Aorta (tissue), 5 donors: ENCODE measurements at places on chromosomes 4 and X. TPM values are rescaled to one million over a fixed set of nuclear protein-coding genes. Genes with fewer than 3 reads are reported as not detected.

GRCh38 chrX:18146954-18147353 is 73.7 kb downstream of the BEND2 start:
- H3K4me1 ChIP-seq, result no peaks in the 10 kb centered on the region
- no peak overlapping the region for H3K4me3 ChIP-seq
- H3K27me3 ChIP-seq, result no peaks in the 10 kb centered on the region
- no peaks in the 10 kb centered on the region for H3K36me3 ChIP-seq
- no peak for DNase-seq

DNA sequence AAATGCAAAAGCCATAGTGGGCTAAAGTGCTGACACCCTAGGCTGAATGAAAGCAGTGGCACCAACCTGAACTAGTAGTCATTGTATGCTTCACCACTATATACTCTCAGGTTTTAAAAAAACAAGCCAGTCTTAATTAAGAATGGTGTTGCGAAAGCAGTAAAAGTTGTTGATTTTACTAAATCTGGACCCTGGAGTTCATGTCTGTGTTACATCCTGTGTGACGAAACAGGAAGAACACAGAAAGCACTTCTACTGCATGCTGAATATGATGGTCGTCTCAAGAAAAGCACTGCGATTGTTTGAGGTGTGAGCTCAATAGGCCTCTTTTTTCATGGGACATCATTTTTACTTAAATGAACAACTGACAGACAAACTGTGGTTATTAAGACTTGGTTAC is 24.2 kb upstream of the GDPD2 start:
- H3K4me1 ChIP-seq, result no peaks in the 10 kb centered on the region
- H3K27ac ChIP-seq, result no peak overlapping the region
- H3K4me3 ChIP-seq, result no peak overlapping the region
- DNase-seq, result no peak

DNA sequence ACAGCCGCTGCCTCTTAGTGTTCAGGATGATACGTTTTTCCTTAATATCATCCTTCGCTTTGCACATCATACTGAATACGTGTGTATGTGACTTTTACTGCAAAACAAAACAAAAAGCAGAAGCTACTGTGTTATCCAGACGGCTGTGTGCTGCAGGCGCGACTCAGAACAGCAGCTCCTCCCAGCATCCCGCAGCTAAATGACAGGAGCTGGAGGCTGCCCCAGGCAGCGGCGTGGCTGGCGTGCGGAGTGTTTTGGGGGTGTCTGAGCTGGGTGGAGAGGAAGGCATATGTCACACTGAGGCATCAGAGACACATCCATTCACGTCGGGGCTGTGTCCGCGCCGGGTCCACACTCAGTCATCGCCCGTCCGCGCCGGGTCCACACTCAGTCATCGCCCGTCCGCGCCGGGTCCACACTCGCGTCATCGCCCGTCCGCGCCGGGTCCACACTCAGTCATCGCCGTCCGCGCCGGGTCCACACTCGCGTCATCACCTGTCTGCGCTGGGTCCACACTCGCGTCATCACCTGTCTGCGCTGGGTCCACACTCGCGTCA is 16.6 kb downstream of the PCGF3 start:
- no peaks in the 10 kb centered on the region for H3K36me3 ChIP-seq
- no peaks in the 10 kb centered on the region for H3K4me1 ChIP-seq
- H3K27me3 ChIP-seq, result no peaks in the 10 kb centered on the region
- no peak for DNase-seq
- no peak overlapping the region for H3K4me3 ChIP-seq

DNA sequence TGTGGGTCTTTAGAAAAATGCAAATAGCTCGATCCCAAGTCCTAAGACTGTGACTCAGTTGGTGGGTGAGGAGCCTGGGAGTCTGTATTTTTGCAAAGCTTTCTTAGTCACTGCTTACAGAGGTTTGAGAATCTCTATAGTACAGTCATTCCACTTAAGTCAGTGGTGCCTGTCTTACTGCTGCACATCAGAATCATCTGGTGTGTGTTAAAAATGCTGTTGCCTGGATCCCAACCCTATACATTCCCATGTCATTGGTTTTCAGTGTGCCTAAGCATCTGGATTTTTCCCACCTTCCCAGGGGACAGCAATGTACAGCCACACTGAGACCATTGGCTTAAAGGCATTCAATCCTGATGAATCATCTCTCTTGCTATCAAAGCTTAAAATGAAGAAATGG is 21.0 kb upstream of the GEMIN8 start:
- no peaks in the 10 kb centered on the region for H3K27me3 ChIP-seq
- no peaks in the 10 kb centered on the region for H3K36me3 ChIP-seq
- no peak overlapping the region for H3K27ac ChIP-seq
- no peaks in the 10 kb centered on the region for H3K4me1 ChIP-seq
- H3K4me3 ChIP-seq, result no peak overlapping the region

GRCh38 chr4:155684423-155684822 is 17.8 kb downstream of the GUCY1A1 start:
- H3K27ac ChIP-seq, result peak overlapping the region; percentile 60
- H3K4me1 ChIP-seq, result peaks cover 2% of the 10 kb centered on the region
- DNase-seq, result no peak
- no peak overlapping the region for H3K4me3 ChIP-seq

DNA sequence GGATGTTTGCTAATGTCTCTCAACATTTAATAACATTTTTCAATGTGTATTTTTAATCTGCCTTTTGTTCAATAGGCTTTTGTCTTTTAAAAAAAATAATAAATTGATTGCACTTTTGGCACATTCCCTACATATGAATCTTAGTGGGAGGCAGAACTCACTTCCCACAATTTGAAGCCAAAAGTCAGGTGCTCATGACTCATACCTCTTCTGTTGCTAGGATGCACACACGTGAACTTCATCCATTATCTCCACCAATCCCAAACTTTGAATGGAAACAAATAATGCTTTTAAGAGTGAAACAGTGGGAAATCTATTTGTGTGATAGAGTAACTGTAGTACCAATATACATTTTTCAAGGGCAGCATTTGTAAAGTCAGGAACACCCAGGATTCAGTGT is 260.5 kb downstream of the IQCM start:
- no peaks in the 10 kb centered on the region for H3K36me3 ChIP-seq
- DNase-seq, result no peak
- no peak overlapping the region for H3K27ac ChIP-seq
- H3K4me3 ChIP-seq, result no peak overlapping the region
- no peaks in the 10 kb centered on the region for H3K4me1 ChIP-seq
- H3K27me3 ChIP-seq, result no peaks in the 10 kb centered on the region

GRCh38 chr4:182495645-182496385 is 252.6 kb downstream of the TENM3 start:
- no peak overlapping the region for H3K4me3 ChIP-seq
- H3K4me1 ChIP-seq, result no peaks in the 10 kb centered on the region
- no peak overlapping the region for H3K27ac ChIP-seq
- no peaks in the 10 kb centered on the region for H3K36me3 ChIP-seq

DNA sequence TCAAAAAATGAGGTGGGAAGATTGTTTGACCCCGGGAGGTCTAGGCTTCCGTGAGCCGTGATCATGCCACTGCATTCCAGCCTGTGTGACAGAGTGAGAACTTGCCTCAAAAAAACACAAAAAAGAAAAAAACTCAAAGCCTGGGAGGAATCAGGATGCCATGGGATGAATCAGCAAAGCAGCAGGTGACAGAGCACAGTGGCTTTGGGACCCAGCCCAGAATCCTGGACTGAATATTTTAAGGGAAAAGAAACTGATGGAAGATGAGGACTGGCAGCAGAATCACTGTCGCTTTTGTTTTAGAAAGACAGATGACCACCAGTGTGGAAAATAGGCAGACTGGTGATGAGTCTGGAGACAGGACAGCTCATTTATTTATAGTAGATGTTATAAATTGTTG is 16.6 kb downstream of the S100G start:
- H3K27ac ChIP-seq, result no peak overlapping the region
- no peak for DNase-seq
- no peaks in the 10 kb centered on the region for H3K4me1 ChIP-seq
- no peaks in the 10 kb centered on the region for H3K27me3 ChIP-seq
- H3K4me3 ChIP-seq, result no peak overlapping the region

- H3K4me3 ChIP-seq, result no peak overlapping the region
- H3K4me1 ChIP-seq, result no peaks in the 10 kb centered on the region
- no peak overlapping the region for H3K27ac ChIP-seq
Observed at GRCh38 chrX:79081895-79082512, 62.5 kb upstream of the GPR174 start.

DNA sequence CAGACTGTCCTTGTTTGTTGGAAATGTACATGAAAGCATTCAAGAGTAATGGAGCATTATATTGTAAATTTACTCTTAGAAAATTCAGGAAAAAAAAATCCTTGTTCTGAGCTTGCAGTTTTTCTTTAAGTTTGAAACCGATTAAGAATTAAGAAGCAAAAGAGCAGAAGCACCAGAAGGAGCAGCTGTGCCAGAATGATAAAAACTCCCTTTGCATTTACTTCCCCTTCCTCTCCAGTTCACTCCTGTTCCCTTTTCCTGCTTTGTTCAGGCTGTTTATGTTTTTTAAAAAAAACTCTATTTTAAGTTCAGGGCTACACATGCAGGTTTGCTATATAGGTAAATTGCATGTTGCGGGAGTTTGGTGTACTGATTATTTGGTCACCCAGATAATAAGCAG is 90.3 kb downstream of the ATOH1 start:
- H3K4me3 ChIP-seq, result no peak overlapping the region
- no peaks in the 10 kb centered on the region for H3K36me3 ChIP-seq
- no peak for DNase-seq
- no peaks in the 10 kb centered on the region for H3K4me1 ChIP-seq
- H3K27ac ChIP-seq, result no peak overlapping the region

GRCh38 chr4:153074486-153074885 is 129.8 kb upstream of the TRIM2 start:
- H3K4me3 ChIP-seq, result no peak overlapping the region
- H3K27me3 ChIP-seq, result no peaks in the 10 kb centered on the region
- no peaks in the 10 kb centered on the region for H3K36me3 ChIP-seq
- H3K4me1 ChIP-seq, result no peaks in the 10 kb centered on the region

DNA sequence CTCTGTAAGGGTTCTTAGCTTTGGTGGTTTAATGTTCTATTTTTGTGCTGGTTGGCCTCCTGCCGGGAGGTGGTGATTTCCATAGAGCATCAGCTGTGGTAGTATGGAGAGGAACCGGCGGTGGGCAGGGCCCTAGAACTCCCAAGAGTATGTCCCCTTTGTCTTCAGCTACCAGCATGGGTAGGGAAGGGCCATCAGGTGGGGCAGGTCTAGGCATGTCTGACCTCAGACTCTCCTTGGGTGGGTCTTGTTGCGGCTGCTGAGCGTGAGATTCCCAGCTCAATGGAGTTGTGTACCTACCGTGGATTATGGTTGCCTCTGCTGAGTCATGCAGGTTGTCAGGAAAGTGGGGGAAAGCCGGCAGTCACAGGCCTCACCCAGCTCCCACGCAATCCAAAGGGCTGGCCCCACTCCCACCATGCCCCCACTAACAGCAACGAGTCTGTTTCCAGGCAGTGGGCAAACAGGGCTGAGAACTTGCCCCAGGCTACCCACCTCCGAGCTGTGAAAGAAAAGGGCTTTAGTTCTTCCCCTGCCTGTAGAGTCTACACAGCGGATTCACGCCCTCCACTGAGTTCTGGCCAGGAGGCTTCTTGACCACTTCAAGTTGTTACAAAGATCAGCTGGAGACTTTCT is 235.9 kb downstream of the RPA4 start:
- H3K27me3 ChIP-seq, result no peaks in the 10 kb centered on the region
- H3K4me3 ChIP-seq, result no peak overlapping the region
- H3K4me1 ChIP-seq, result no peaks in the 10 kb centered on the region
- no peaks in the 10 kb centered on the region for H3K36me3 ChIP-seq
- H3K27ac ChIP-seq, result no peak overlapping the region

DNA sequence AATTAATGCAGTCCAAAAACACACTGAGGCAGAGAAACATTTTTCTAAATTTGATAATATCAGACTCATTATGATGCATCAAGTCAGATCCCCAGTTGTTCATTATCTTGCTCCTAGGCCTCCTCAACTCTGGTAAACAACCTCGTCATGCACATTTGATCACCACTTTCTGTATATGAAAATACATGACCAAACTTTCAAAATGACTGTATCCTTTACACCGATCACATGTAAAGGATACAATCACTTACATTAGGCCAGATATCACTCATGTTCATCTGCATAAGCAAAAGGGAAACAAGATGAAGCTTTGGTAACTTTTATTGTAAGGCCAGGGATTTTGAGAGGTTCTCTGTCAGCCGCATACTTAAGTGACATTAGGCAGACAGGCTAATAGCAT is 99.4 kb upstream of the IL1RAPL1 start:
- no peak for DNase-seq
- H3K27ac ChIP-seq, result no peak overlapping the region
- no peak overlapping the region for H3K4me3 ChIP-seq
- H3K4me1 ChIP-seq, result no peaks in the 10 kb centered on the region

DNA sequence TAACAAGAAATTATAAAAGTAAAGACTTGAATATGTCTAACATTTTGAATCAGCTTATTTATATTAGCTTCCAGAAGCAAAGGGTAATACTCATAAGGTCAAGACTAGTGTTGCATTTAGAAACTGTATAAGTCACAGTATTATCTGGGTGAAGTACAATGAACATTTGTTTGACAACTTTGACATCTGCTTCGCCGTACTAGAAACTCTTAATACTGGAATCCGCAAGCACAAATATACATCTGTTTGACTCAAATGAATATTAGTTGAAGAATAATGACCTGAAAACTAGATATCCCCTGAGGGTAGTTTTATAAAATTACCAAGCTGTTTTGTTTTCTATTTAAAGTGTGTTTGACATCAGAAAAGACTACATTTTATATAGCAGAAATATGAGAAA is 135.4 kb upstream of the ATOH1 start:
- no peaks in the 10 kb centered on the region for H3K4me1 ChIP-seq
- H3K27me3 ChIP-seq, result no peaks in the 10 kb centered on the region
- H3K27ac ChIP-seq, result no peak overlapping the region
- no peak overlapping the region for H3K4me3 ChIP-seq
- H3K36me3 ChIP-seq, result no peaks in the 10 kb centered on the region

- no peaks in the 10 kb centered on the region for H3K27me3 ChIP-seq
- no peak for DNase-seq
- H3K4me1 ChIP-seq, result peaks cover 2% of the 10 kb centered on the region
- no peak overlapping the region for H3K4me3 ChIP-seq
- no peak overlapping the region for H3K27ac ChIP-seq
Observed at GRCh38 chr4:148044912-148045352, 313.0 kb downstream of the ARHGAP10 start.

Gene MAGEA2
- not detected for total RNA-seq

Gene STBD1
- total RNA-seq, result 16.8 TPM

Gene CABS1
- not detected for total RNA-seq

Gene HS6ST2
- 0.06 TPM for total RNA-seq

Gene ADGRL3
- total RNA-seq, result 26.7 TPM

Gene LANCL3
- total RNA-seq, result 0.84 TPM

Gene MOB1B
- 29.8 TPM for total RNA-seq

Gene CXCL11
- 0.23 TPM for total RNA-seq

Gene NKX1-1
- total RNA-seq, result not detected

Gene NAP1L2
- 5.6 TPM for total RNA-seq
